ENCODE measurements at places on chromosomes 16 and 17.

GRCh38 chr16:8935989-8936388, 27.7 kb downstream of the USP7 start:
- DNase-seq, result no peak

- DNase-seq, result no peak
Observed at GRCh38 chr16:14419817-14420216, 210.2 kb downstream of the PARN start.

- DNase-seq, result peak; percentile 22
Observed at GRCh38 chr16:67244387-67245185, 2.7 kb downstream of the FHOD1 start.

DNA sequence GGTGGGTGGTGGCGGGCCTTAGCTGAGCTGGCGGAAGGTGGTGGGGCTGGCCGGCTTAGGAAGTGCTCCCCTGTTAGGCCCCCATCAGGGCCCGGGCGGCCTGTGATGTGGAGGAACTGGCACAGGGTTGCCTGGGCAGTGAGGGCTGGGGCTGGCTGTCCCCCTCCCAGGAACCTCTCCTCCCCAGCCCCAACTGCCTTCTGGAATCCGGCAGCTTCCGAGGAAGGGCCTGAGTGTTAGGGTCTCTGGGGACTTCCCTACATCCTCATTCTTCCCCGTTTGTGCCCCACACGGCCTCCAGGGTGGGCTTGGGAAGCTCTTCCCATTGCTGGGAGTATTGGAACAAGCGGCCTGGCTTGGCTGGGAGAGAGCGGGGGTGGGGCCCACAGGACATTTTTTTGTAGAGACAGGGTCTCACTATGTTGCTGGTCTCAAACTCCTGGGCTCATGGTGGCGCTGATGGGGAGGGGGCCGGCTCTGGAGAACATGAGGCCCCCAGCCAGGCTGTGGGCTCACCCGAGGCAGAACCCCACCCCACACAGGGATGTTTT, 89.9 kb upstream of the CIBAR2 start:
- DNase-seq, result no peak

GRCh38 chr16:27223226-27223610, 19.9 kb downstream of the KDM8 start:
- DNase-seq, result no peak

DNA sequence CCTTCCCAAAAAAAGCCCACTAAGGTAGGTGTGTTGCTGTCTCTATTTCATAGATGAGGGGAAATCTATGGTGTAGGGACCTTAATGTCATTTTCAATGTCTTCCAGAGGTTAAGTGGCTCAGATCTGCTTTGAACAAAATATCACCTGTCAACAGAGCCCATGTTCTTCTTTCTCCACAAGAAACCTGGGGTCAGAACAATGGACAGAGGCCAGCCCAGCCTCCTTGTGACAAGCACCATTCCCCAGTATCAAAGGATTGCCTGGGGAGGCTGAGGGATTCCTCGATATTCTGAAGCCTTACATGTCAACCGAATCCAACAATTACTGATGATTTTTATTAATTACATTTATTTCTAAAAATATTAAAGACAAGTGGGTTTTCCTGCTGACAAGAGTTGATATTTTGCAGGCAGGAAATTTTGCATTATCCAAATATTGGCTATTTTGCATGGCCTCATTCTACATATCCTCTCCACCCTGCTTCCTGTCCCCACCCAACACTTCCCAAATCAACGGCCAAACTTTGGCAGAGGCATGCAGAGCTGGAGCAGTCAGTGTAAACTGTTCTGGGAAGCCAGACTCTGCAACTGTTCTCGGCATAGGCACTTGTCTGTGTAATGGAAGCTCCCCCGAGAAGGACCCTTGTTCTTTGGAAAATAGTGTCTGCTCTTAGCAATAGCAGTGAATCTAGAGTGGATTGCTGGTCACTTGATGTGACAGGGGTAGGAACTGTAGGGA, 281.5 kb downstream of the HS3ST3A1 start:
- DNase-seq, result no peak

- DNase-seq, result no peak
Observed at GRCh38 chr17:12229335-12229734, 208.7 kb downstream of the MAP2K4 start.

- DNase-seq, result peak; percentile 42
Observed at GRCh38 chr17:8176197-8176940, at the start of gene TMEM107. Gene TMEM107 (minus strand): TSS chr17:8176380. CDS start chr17:8176286, 94 bp downstream.

DNA sequence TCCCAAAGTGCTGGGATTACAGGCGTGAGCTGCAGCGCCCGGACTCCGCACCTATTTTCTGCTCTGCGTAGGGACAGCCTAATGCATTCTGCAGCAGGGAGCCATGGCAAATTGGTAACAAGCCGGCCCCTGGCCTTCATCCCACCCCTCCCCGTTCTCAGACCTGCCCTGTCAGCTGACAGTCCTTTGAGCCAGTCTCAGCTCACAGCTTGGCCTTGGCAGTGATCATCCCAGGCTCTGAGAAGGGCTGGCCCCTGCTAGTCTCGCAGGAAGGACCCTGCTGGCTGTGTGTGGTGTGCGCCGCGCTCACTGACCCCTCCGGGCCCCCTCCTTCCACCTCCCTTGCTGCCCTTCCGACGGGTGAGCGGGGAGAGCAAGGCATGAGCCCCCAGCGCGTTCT, 10.3 kb upstream of the NPTX1 start:
- no peak for DNase-seq

GRCh38 chr17:12619459-12620199, 46.1 kb upstream of the MYOCD start:
- no peak for DNase-seq

- DNase-seq, result no peak
Observed at GRCh38 chr17:5745111-5745813, 161.0 kb upstream of the NLRP1 start.

DNA sequence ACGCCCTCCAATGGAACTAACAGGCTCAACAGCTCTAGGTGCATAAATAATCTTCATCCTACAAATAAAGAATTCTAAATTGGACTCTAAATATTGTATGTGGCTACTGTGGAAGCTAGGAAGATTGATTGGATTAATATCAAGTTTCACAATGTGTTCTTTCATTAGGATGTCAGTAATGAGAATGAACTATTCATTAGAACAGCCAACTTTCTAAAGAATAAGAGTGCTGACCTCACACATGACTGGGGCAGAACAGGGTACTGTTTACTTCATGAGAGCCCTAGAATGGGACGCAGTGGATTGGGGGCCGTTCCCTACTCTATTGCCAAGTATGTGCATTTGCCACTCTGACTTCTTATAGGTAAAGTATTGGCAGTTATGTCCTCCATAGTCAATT, 528.2 kb upstream of the RBFOX1 start:
- no peak for DNase-seq

- no peak for DNase-seq
Observed at GRCh38 chr17:55728833-55729232, 6.2 kb upstream of the TMEM100 start.

GRCh38 chr16:84617041-84617790, 662 bp downstream of the COTL1 start:
- no peak for DNase-seq

- no peak for DNase-seq
Observed at GRCh38 chr16:4648917-4649316, 24.3 kb downstream of the MGRN1 start.

DNA sequence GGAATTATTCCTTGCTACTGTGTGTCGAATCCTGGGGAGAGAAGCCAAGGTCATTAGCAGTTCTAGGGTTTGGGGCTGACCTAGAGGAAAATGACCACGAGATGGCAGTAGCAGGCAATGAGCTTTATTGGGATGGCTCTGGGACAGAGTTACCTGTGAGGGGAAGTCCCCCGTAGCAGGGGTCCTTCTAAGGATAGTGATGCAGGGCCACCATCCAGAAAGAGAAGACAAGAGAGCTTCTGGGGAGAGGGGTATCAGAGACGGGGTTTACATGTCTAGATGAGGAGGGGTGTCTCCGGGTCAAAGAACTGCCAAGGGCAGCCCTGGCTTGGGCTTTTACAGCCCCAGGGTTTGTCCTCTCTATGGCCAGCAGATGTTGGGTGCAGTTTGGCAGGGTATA, 6.4 kb upstream of the GGT6 start:
- DNase-seq, result no peak

- no peak for DNase-seq
Observed at GRCh38 chr16:82366462-82366861, 196.4 kb upstream of the MPHOSPH6 start.

- no peak for DNase-seq
Observed at GRCh38 chr16:11413907-11414595, 68.8 kb downstream of the RMI2 start.

Measured in caudate nucleus (tissue), 63 donors.